Endodermal cell (in vitro differentiated cells): ENCODE measurements at places on chromosomes 13 and 19.

DNA sequence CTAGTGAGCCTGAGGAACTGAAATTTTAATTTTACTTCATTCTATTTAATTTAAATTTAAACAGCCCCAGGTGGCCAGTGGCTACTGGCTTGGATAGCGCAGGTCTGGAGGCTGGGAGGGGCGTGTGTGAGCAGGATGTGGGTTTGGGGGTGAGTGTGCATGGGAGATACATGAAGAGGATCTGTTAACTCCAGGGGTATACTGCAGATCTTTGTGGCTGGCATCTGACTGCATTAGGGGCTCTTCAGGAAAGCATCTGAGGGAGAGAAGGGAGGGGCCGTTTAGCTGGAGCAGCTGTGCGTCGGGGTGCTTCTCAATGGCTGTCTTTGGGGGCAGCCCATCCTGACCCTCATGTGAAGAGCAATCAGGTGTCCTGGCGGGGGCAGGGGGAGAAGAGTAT is 6.8 kb downstream of the SHANK1 start:
- peaks cover 6% of the 10 kb centered on the region for H3K27me3 ChIP-seq
- no peak overlapping the region for H3K27ac ChIP-seq
- DNase-seq = no peak
- no peak overlapping the region for H3K4me3 ChIP-seq

GRCh38 chr19:18292810-18293641 is 11.6 kb upstream of the JUND start:
- H3K4me3 ChIP-seq = peak overlapping the region; percentile 90
- H3K27ac ChIP-seq = peak overlapping the region; percentile 89
- peak; percentile 97 for DNase-seq
- no peaks in the 10 kb centered on the region for H3K36me3 ChIP-seq

DNA sequence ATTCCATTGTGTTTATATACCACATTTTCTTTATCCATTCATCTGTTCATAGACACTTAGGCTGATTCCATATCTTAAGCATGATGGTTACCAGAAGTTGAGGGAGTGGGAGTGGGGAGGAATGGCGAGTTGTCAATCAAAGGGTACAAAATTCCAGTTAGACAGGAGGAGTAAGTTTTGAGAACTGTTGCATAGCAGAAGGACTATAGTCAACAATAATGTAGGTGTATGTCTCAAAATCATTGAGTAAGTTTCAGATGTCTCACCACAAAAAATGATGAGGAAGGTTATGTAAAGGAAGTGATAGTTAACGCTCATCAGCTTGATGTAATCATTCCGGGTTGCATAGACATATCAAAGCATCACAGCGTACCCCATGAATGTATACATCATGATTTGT is 4.6 kb upstream of the UBL3 start:
- H3K4me1 ChIP-seq = peaks cover 12% of the 10 kb centered on the region
- DNase-seq = no peak
- H3K27me3 ChIP-seq = no peaks in the 10 kb centered on the region
- H3K36me3 ChIP-seq = no peaks in the 10 kb centered on the region

GRCh38 chr19:45508861-45509691 is 1.8 kb downstream of the VASP start:
- peaks cover 5% of the 10 kb centered on the region for H3K4me1 ChIP-seq
- H3K36me3 ChIP-seq = peaks cover 32% of the 10 kb centered on the region
- H3K4me3 ChIP-seq = peak overlapping the region; percentile 99
- H3K27me3 ChIP-seq = no peaks in the 10 kb centered on the region
- H3K27ac ChIP-seq = peak overlapping the region; percentile 22

DNA sequence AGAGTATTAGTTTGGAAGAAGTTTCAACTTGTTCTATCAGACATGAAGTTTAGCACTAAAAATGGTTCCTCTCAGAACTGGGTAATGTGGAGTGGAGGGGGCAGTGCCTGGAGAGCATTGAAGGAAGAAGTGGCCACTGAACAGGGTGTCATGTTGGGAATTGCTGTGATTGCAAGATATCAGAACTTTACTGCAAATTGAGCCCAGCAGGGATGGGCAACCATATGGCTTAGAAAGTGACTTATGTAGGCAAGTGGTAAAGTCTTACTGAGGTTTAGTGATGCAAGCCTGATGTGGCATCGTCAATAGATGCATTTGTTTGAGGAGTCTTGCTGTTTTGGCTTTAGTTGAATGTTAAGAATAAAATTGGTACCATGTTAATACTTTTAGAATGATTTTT is 31.7 kb downstream of the WASF3 start:
- no peak overlapping the region for H3K4me3 ChIP-seq
- no peaks in the 10 kb centered on the region for H3K4me1 ChIP-seq
- no peak for DNase-seq
- H3K27ac ChIP-seq = no peak overlapping the region

DNA sequence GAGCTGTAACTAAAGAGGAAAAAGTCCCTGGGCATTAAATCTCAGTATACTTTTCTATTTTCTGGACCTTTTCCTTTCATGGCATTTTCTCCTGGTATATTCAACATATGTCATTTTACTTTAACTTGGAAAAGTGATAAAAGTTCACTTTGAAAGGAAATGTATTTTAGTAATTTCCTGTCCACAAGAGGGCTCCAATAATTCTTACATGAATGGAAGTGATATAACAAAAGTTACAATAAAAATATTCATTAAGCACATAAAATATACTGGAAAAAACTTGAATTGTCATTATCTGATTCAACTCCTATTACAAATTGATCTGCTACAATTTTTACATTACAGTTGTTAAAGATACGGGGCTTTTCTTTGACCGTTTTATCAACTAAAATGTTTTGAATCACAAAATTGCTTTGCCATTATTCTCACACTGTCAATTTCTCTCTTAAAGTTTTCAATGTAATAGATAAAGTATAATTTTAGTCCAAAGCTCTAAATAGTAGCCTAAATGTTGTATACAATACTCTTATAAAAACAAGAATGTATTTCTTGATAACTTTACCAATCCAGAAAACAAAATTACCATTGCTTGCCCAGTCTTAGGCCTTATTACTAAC is 4.9 kb downstream of the UBL3 start:
- H3K4me1 ChIP-seq = peaks cover 2% of the 10 kb centered on the region
- no peak for DNase-seq
- H3K4me3 ChIP-seq = peak overlapping the region; percentile 99
- H3K27me3 ChIP-seq = no peaks in the 10 kb centered on the region

- no peak overlapping the region for H3K27ac ChIP-seq
- peak overlapping the region; percentile 98 for H3K4me3 ChIP-seq
- no peak for DNase-seq
- H3K36me3 ChIP-seq = peaks cover 50% of the 10 kb centered on the region
- H3K4me1 ChIP-seq = peaks cover 5% of the 10 kb centered on the region
Observed at GRCh38 chr13:73061473-73061872, 2.7 kb downstream of the KLF5 start.

DNA sequence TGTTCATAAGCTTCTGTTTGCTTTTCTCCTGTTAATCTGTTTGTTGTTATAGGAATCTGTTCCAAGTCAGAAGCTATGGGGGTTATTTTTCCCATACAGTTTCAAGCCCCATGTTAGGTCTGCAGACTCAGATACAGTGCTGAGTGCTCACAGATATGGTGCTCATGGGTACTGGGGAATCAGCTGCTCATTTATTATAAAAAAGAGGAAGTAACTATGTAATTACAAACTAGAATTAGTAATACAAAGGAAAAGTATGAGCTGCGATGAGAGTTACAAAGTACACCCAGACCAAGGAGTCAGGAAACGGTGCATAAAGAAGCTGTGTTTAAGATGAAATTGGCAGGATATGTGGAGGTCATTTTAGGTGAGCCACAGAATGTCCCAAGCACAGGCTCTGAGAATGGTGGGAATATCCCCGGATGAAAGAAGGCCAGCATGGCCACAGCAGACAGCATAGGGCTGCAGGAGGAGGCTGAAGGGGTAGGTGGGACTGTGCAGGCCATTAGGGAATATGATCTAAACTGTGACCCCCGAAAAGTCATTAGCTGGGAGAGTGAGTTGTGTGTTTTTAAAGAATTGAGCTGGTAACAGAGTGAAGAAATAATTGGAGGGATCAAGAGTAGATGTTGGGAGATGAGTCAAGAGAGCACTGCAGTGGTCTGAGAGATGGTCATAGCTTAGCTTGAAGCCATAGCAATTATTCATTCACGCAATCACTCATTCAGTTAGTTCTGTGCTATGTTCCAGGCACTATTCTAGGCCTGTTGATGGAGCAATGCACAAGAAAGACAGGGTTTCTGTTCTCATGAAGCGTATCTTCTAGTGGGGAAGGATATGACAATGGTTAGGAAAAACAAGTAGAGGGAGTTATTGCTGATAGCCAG is 177.4 kb upstream of the UBL3 start:
- no peak overlapping the region for H3K27ac ChIP-seq
- no peak overlapping the region for H3K4me3 ChIP-seq
- DNase-seq = no peak
- no peaks in the 10 kb centered on the region for H3K4me1 ChIP-seq
- no peaks in the 10 kb centered on the region for H3K27me3 ChIP-seq

DNA sequence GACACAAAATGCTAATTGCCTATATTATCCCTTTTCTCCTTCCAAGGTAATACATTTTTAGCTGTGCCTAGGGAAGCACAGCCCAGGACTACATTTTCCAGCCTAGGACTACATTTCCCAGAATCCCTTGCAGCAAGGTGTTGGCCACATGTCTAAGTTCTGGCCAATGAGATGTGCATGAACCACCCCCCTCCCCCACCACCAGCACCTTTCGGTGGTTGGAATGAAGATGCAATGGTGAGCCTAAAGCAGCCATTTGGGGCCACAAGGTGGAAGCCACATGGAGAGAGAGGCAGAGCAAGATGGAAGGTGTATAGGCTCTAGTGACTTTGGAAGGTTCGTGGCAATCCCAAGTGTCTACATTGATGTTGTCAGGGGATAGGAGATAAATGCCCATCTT is 16.2 kb downstream of the UNC13A start:
- peak; percentile 84 for DNase-seq
- H3K36me3 ChIP-seq = no peaks in the 10 kb centered on the region
- no peak overlapping the region for H3K27ac ChIP-seq
- H3K4me3 ChIP-seq = no peak overlapping the region
- no peaks in the 10 kb centered on the region for H3K4me1 ChIP-seq

DNA sequence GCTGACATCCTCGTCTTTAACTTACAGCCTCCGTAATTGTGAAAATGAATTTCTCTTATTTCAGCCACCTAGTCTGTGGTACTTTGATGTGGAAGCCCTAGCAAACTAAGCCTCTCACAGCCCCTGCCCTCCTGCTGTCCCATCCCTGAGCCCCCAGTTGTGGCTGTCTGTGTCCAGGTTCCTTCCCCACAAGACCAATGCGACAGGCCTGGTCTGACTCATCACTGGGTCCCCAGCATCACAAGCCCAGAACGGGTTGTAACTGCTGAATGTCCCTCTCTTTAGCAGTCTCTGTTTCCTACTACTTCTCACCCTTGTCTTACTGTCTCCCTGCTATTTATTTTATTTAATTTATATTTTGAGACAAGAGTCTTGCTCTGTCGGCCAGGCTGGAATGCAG is 5.7 kb downstream of the POU2F2 start:
- no peak for DNase-seq
- peaks cover 5% of the 10 kb centered on the region for H3K27me3 ChIP-seq
- no peak overlapping the region for H3K27ac ChIP-seq
- no peaks in the 10 kb centered on the region for H3K4me1 ChIP-seq
- H3K4me3 ChIP-seq = no peak overlapping the region

- no peaks in the 10 kb centered on the region for H3K36me3 ChIP-seq
- no peak overlapping the region for H3K4me3 ChIP-seq
- peaks cover 2% of the 10 kb centered on the region for H3K4me1 ChIP-seq
- no peak overlapping the region for H3K27ac ChIP-seq
- no peaks in the 10 kb centered on the region for H3K27me3 ChIP-seq
Observed at GRCh38 chr13:86792153-86792651, 879.0 kb upstream of the SLITRK5 start.

DNA sequence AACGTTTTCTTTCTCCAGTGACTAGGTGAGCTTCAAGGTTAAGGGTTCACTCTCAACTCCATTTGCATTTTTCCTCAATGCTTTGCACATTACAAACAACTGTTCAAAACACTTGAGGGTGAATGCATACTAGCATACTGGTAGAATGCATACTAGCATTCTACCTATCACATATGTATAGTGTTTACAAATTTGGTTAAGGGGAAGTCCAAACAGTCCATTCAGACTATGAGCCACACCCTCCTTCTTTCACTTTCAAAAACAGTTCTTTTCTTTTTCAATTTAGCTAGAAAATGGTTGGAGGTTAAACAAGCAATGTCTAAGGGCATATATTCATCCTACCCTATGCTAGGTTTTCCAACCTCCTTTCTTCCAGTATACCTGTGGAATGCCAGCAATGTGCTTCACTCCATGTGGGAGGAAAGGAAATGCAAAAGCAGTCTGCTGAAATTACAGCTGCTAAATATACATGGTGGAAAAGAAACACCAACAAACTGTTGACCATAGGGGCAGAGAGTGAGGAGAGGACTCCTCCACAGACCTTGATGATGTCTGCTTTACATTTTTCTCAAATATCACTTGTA is 102.6 kb downstream of the DOCK9 start:
- H3K4me3 ChIP-seq = no peak overlapping the region
- H3K36me3 ChIP-seq = no peaks in the 10 kb centered on the region
- DNase-seq = no peak
- no peaks in the 10 kb centered on the region for H3K27me3 ChIP-seq

- peak; percentile 90 for DNase-seq
- no peaks in the 10 kb centered on the region for H3K36me3 ChIP-seq
- H3K4me3 ChIP-seq = peak within 1 kb of the TSS; percentile 12
- H3K27me3 ChIP-seq = no peaks in the 10 kb centered on the region
Observed at GRCh38 chr13:51844862-51845573, at the start of gene TMEM272. TSS of gene TMEM272 (minus strand) at chr13:51845177. CDS start at chr13:51838530, 6,647 bp downstream.

- H3K36me3 ChIP-seq = no peaks in the 10 kb centered on the region
- no peak overlapping the region for H3K27ac ChIP-seq
Observed at GRCh38 chr19:3268326-3268725, 43.9 kb downstream of the CELF5 start.
